Fibroblast of the aortic adventitia (primary cell): ENCODE measurements at places on chromosomes 16 and 17. TPM values are rescaled to one million over a fixed set of nuclear protein-coding genes. Genes with fewer than 3 reads are reported as not detected.
A peak's percentile ranks its signal among the peaks of the same experiment; 100 is the strongest.

The SDR42E1 gene
- under 0.01 and 0.08 TPM in 2 replicates for total RNA-seq

DNA sequence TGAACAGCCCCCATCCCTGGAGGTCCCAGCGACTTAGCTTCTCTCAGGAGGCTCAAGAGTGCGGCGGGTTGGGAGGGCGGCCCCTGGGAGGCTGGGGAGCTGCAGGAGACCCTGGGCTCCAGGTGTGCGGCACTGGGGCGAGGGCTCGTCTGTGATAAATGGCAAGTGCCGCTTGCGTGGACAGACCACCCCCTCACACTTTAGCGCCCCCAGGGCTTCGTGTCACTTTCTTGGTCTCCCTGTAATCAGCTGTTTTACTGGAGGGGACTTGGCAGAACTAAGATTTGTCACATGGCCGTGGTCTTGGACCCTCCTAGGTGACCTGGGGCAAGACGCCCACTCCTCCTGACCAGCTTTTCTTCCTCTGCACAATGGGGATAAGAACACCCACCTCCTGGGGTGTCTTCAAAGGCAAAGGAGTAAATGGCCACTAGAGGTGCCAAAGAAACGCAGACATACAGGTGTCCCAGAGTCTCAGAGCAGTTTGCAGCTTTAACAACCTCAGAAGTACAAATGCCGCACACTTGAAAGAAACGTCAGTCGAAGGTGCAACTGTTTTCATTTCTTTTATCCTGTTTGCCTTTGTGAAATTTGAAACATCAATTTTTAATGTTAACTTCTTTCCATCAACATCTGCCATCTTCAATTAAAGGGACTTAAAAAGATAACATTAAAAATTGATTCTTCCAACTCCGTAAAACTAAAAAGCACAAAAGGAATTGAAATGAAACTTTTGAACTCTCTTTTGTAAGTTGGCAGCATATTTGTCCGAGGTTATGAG lies 946 bp downstream of the OSGIN1 start:
- peak; percentile 42 for DNase-seq

GRCh38 chr16:87757841-87758426 lies 7.9 kb downstream of the KLHDC4 start:
- DNase-seq, result no peak

DNA sequence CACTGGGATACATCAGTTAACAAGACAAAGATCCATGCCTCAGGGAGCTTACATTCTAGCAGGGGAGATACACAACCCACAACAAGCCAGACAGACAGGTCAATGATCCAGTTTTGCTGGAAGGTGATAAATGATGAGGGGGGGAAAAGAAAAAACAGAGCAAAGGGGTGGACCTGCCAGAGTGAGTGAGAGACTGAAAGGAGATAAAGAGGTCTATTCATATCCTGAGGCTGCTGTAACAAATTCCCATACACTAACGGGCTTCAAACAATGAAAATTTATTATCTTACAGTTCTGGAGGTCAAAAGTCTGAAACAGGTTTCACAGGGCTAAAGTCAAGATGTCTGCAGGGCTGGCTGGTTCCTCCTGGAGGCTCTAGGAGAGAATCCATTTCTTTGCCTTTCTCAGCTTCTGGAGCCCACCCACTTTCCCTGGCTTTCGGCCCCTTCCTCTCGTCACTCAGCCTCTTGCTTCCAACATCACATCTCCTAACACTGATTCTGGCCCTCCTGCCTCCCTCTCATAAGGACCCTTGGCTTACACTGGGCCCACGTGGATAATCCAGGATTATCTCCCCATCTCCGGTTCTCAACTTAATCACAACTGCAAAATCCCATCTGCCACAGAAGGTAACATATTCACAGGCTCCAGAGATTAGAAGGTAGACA lies 81.5 kb downstream of the GAS7 start:
- DNase-seq, result no peak

GRCh38 chr17:10118788-10119130 lies 79.6 kb downstream of the GAS7 start:
- no peak for DNase-seq

GRCh38 chr17:17043461-17044271 lies 1.4 kb downstream of the MPRIP start:
- DNase-seq, result peak; percentile 28

- DNase-seq, result no peak
Measured at GRCh38 chr16:68997564-68997963, 107.9 kb upstream of the HAS3 start.

- DNase-seq, result peak; percentile 76
Measured at GRCh38 chr16:28277537-28278388, 14.6 kb upstream of the SBK1 start.

GRCh38 chr17:28648698-28649097 lies 3.7 kb upstream of the BLTP2 start:
- no peak for DNase-seq

GRCh38 chr17:40301315-40301714 lies 7.7 kb upstream of the RARA start:
- DNase-seq, result no peak

- DNase-seq, result no peak
Measured at GRCh38 chr17:76000755-76001521, at the start of gene CDK3. Gene CDK3, plus strand, starts transcription at chr17:76000855. Its CDS starts 571 bp downstream, at chr17:76001426.

The CDK3 gene
- 1.1 TPM in 1 of 2 replicates, not detected in the other for total RNA-seq

The SPAG9 gene
- total RNA-seq, result 95.9 and 135 TPM in 2 replicates

- no peak for DNase-seq
Measured at GRCh38 chr16:9666834-9667480, 515.3 kb downstream of the GRIN2A start.

- DNase-seq, result no peak
Measured at GRCh38 chr16:78584213-78584860, 484.9 kb downstream of the WWOX start.

- no peak for DNase-seq
Measured at GRCh38 chr16:13038591-13038990, 137.2 kb downstream of the SHISA9 start.

- DNase-seq, result peak; percentile 5
Measured at GRCh38 chr16:17951378-17951777, 385.2 kb downstream of the NPIPA8 start.

- DNase-seq, result no peak
Measured at GRCh38 chr17:13690806-13691205, 89.1 kb upstream of the HS3ST3A1 start.

GRCh38 chr17:2894782-2895181 lies 98.5 kb downstream of the RAP1GAP2 start:
- DNase-seq, result no peak

GRCh38 chr16:8686879-8687278 lies 12.5 kb downstream of the ABAT start:
- DNase-seq, result no peak

The STH gene
- not detected in 2 replicates for total RNA-seq

DNA sequence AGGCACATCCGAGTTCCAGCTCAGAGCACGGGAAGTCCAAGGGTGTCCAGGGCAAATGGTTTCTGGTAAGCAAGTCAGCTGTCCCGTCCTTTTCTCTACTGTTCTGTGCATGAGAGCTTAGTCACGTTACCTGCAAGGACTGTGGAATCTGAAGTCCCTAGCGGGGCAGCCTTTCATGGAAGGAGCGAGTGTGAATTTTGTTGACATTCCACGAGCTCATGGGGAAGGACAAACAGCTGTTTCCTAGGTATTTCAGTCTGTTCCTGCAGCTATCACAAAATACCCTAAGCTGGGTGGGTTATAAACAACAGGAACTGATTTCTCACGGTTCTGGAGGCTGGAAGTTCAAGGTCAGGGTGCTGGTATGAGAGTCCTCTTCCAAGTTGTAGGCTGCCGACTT lies 109.2 kb downstream of the SDR42E1 start:
- DNase-seq, result no peak

DNA sequence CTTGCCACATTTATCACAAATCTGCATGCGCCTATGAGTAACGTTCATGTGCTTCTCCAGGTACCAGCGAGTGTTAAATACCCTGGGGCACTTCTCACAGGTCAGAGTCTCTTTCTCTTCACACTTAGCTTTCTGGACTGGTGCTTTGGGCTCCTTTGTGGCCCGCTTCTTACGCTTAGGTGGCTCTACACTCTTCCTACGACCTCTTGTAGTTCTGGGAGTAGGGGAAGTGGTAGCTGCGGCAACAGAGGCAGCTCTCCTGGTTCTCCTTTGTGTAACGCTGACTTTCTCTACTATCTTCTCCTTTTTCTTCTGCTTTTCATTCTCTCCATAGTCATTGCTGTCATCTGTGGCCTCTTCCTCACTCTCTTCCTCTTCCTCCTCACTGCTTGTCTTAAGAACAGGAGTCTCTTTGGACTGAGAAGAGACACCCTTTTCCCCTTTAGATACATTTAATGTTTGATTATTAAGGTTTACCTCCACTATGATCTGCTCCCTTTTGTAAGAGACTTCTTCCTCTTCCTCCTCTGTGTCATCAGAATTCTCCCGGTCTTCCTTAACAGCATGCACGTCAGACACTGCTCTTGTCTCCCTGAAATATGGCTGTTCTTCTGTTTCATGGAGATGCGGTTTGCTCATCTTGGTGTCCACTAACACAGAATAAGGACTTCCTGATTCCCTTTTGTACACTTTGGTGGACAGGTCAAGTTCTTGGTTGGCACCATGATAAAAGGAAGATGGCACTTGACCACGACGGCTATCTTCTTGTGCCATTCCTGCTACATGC lies 45.0 kb downstream of the ZNF652 start:
- DNase-seq, result no peak

DNA sequence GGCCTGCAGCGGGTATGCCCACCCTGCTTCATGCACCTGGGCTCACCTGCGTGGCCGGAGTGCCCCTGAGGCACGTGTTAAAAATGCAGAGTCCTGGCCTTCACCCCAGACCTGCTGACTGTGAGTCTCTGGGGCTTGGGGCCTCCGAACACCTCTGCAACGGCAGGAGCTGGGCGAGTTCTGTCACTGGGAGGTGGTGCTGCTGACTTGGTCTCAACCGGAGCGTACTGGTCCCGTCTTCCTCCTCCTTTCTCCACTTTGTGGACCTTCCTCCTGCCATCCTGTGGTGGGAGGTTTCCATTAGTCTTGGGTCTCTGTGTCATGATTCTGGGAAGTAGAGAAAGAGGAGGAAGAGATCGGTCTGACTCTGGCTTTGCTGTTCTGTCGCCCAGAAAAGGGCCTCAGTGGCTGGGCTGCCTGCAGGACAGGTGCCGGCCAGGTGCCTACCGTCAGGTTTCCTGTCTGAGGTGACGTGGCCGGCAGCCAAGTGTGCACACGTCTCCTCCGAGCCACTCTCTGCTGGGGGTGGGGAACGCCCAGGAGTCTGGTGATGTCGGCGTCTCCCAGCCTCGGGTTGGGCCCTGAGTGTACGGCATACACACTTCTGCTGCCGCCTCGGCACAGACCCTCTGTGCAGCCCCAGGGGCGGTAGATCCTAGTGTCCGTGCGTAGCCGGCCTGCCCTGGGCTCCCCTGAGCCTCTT lies 6.9 kb downstream of the TSC2 start:
- DNase-seq, result no peak

The SLC16A13 gene
- total RNA-seq, result 0.72 and 3.1 TPM in 2 replicates

The MYL11 gene
- total RNA-seq, result not detected in 2 replicates

- DNase-seq, result no peak
Measured at GRCh38 chr17:79002796-79003593, 6.6 kb downstream of the CANT1 start.

DNA sequence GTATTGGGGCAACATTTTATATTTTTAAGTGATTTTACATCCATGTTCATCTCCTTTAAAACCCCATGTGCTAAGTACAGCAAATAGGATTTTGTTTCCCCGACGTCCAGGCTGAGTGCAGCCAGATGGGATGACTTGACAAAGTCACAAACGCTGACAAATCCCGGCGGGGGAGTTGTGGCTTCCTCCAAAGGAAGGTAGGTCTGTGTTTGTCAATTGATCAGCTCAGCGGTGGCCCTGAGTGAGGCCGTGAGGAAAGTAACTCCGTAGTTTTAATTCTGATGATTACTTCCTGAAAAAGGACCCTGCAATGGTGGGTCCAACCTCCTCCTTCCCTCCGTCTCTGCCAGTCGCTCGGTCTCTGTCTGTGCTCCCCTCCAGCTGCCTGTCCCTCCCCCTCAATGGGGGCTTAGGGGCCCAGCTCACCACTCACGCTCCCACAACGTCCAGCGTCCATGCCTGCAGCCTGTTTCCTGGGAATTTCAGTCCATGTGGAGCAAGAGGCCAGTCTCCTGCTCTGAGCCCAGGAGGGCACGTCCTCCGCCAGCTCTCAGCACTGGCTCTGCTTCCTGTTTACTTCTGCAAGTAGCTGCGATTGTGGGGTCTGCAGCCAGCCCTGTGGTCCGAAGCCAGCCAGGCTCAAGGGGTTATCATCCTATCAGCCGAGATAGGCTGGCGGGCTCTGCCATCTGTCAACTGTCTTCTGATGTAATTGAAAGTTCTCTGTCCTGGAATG lies 209.4 kb upstream of the FOXF1 start:
- DNase-seq, result no peak

The HSD17B2 gene
- total RNA-seq, result 0.09 TPM in 1 of 2 replicates, not detected in the other

The TBC1D3I gene
- 0.09 TPM in 1 of 2 replicates, not detected in the other for total RNA-seq

GRCh38 chr16:17836868-17837602 lies 366.3 kb upstream of the XYLT1 start:
- DNase-seq, result peak; percentile 96

The KRTAP3-3 gene
- not detected in 2 replicates for total RNA-seq

GRCh38 chr16:89562939-89563338 lies 2.5 kb downstream of the RPL13 start:
- DNase-seq, result no peak

DNA sequence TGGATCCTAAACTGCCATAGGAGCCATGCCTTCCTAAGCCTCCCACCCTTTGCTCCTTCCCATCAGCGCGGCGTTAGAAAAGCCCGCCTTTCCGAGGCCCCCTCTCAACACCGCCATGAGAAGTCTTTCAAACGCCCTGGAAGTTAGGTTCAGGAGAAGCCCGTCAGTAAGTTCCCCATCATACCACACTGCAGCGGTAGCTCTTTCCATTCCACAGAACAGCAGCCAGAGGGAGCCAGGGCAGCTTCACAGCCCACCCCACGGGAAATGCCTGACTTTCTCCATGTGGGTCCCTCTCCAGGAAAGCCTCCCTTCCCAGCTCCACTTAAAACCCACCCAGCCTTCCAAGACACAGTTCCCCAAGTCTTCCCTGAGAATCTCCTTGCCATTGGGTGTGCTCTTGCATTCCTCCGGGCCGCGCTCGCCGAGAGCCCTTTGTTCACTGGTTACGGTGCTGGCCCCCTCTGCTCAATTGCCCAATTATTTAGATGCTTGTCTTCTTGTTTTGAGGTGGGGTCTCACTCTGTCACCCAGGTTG lies 28.7 kb downstream of the KIAA0513 start:
- peak; percentile 43 for DNase-seq

The CNTD1 gene
- 0.54 TPM in 1 of 2 replicates, not detected in the other for total RNA-seq
